Hypothalamus (tissue), 51 donors: ENCODE measurements at places on chromosomes 11 and 22.

DNA sequence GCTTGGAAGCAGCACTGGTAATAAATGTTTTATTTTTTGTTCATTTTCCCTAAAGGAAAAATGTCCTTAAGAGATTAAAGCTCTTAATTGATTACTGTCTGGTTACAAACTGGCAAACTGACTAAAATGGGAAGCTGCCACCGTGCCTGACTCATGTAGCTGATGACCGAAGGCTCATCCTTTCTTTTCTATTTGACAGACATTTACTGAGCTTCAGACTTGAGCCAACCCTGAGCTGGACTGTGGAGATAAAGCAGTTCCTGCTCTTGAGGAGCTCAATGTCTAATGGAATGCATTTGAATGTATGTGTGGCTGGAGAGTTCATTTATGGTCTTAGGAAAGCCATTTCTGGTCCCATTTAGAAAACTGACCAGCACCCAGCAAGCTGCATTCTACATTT lies 91.3 kb downstream of the RNF169 start:
- DNase-seq: no peak

GRCh38 chr11:113251281-113251680 lies 63.1 kb upstream of the TTC12 start:
- no peak for DNase-seq

GRCh38 chr11:12702999-12703453 lies 28.8 kb downstream of the TEAD1 start:
- no peak for DNase-seq

DNA sequence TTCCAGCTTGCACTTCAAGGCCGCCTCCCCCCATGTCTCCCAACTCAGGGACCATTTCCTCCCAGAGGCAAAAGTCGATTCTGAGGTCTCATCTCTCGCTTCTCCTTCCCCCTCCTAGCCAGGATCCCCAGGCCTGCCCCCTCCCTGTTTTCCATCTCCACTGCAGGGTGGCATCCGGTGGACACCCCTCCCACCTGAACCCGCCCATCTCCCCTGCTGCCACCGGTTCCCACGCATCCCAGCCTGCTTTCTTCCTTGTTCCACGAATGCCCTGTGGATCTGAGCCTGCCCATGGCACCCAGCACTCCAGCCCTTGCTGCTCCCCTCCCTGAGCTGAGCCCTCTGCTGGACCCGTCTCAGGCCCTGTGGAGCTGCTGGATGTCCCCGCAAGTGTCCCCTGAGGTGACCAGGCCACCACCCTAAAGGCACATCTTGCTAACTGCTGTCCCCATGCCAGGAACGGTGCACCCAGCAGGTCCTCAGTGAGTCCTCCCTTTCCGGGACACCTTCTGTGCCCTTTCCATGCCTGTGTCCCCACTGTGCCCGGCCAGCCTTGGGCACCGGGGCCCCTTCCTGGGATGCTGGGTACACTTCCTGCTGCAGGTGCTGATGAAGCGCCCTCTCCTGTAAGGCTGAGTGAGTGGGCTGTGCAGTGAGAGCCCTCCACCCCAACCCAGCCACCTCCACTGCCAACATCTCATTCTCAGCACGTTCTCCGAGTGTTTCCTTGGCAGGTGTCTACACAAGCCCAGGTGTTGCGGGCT lies 936 bp downstream of the IL17REL start:
- DNase-seq: no peak

DNA sequence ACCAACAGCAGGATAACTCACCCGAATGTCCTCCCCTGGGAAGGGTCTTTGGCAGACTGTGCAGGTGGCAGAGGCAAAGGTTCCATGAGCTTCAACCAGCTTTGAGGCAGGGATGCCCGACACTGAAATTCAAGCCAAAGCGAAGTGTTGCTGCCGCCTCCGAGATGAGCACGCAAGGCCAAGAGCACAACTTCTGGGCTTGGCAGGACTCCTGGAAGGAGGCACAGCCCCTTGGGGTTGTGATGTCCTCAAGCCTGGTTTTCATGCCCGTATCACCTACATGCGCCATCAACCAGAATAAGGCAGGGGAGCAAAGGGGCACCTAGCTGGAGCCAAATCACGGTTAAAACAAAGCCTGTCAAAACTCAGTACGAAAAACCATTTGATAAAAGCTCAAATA lies 5.7 kb downstream of the SIRT3 start:
- no peak for DNase-seq
